ENCODE measurements at places on chromosomes 3 and 15.

GRCh38 chr3:100580147-100580546 lies 29.3 kb upstream of the ADGRG7 start:
- DNase-seq = no peak

GRCh38 chr3:124346487-124346886 lies 354.6 kb upstream of the ROPN1 start:
- no peak for DNase-seq

- no peak for DNase-seq
Measured at GRCh38 chr3:131349946-131350347, 31.6 kb upstream of the NUDT16 start.

DNA sequence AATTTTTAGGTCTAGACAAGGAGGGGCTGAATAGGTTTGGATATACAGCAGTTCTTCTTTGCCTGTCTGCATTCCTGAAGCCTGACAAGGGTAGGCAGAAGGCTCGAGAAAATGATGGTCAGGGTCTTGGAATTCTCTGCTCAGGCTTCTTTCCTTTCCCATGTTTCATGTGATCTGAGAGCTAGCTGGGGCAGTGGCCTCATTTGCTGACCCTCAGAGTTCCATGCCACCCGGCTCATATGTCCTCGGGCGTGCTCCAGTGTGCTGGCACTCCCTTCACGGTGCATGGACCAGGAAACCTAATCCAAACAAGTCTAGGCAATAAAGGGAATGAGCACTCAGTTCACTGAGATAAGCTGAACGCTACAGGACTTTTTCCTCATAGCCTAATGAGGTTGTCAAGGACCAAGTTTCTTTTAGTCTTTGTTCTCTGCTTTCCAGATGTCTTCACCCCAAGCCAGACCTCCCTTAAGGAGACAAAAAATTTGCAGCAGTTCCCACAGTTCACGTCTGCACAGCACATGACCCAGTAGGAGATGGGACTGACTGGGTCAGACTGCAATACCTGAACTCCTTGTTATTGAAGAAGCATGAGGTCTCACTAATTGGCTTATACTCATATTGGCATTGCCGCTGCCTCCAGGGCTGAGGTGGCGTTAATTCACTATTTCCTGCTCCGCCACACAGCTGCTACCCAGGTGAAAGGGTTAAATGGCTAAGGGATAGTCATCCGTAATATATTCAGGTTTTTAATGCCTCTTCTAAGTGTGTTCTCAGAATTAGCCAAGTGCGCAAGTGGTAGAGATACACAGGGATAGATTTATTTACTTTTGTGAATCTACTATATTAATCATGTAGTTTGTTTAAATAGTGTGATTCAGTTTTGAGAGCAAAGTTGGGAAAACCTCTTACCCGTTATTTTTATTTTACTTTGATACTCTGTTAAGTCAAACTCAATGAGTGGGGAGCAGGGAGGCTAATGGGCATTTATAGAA lies 15.3 kb upstream of the RTP4 start:
- DNase-seq = no peak

DNA sequence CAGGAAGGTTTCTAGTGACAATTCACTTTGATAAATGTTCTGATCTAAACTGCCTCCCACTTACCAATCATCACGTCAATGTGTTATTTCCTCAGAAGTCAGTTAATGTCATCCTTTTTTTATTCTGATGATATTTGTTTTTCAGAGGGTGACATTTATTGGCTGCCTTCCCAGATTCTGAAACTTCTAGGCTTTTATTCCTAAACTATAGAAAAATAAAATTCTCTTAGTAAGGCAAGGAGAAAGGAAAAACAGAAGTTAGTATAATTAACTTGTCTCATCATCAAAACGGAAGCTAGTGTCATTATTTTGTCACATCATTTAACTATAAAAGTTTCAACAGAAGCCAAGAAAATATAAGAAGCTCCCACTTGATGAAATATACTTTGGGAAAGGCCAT lies 100.0 kb upstream of the C3orf80 start:
- no peak for DNase-seq

DNA sequence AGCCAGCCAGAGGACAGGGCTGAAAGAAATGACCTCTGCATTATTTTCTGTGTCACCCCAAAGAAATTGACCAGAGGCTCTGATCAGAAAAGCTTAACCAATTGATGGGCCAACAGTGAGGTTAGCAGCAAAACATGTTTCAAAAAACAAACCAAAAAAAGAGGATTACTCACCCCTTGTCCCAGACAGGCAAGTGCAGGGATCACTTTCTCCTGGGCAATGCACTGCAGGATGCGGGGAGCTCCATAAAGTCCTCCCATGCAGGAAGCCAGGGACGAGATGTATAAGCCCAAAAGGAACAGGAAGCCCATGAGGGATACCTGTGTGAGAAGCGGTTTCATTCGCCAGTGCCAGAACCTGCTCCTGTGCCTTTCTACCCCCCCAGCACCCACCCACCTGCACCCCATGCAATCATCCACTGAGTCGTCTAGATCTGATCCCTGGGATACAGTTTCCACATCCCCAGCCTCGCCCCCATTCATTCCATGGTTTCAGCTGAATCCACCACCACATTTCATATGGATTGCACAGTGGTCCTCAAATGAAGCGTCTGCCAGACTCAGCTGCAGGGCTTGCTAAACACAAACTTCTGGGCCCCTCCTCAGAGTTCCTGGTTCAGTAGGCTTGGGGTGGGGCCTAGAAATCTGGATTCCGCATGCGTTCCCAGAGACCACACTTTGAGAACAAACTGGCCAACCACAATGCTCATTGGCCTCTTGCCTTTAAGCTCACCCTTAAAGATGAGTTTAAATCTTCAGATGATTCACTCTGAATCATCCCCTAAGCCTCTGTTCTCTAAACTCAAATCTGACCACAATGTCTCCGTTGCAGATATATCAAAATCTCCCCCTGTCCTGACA lies 54.4 kb upstream of the HEG1 start:
- peak; percentile 15 for DNase-seq

DNA sequence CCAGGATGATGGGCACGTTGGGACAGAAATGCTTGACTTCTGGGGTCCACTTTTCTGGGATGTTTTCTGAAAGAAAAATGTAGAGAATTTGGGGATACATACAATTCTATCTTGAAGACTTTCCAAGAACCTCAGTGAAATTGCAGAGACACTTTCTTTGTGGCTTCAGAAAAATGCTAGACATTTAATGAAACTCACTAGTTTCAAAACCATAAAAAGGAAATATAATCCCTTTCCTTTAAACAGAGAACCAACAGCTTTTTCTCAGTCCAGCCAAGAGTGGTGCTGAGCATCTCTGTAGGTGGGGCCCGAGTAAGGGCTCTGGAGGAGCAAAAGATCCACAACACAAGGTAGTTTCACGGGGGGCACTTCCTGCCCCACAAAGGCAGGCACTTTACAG lies 4.4 kb upstream of the GPX1 start:
- no peak for DNase-seq

GRCh38 chr3:194046995-194047645 lies 88.8 kb upstream of the HES1 start:
- DNase-seq = no peak

GRCh38 chr3:45688194-45688881 lies 858 bp upstream of the SACM1L start:
- no peak for DNase-seq

- DNase-seq = no peak
Measured at GRCh38 chr15:64548235-64548634, 87.9 kb downstream of the ZNF609 start.

- peak; percentile 82 for DNase-seq
Measured at GRCh38 chr3:15055019-15055557, 10.0 kb downstream of the MRPS25 start.

DNA sequence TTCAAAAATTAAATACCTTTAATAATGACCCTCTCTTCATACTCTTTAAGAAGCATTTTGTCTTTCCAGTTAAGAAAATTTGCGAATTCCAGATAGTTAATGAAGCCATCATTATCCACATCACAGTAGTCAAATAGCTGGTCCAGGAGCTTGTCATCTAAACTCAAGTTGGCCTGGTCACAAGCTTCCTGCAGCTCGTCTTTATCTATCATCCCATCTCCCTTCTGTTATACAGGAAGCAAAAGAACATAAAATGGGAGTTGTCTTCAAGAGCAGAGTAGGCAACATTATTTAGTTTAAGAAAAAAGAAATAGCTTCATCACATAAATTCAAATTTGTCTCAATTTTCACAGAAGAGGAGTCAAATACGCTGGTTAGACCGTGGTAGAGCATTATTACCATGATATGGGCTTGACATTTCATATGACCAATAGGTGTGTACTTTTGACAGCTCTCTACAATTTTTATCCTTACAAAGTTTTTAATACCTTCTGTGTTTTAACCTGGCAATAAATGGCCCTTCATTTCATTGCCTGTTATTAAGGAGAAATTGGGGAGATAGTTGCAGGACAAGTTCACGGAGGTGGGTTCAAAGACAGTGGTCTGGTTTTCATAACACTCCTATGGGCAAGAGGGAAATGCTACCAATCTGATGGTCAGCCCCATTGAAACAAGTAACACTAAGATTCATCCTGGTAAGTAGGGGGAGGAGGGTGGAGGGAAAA lies 45.4 kb downstream of the EFHB start:
- DNase-seq = no peak

DNA sequence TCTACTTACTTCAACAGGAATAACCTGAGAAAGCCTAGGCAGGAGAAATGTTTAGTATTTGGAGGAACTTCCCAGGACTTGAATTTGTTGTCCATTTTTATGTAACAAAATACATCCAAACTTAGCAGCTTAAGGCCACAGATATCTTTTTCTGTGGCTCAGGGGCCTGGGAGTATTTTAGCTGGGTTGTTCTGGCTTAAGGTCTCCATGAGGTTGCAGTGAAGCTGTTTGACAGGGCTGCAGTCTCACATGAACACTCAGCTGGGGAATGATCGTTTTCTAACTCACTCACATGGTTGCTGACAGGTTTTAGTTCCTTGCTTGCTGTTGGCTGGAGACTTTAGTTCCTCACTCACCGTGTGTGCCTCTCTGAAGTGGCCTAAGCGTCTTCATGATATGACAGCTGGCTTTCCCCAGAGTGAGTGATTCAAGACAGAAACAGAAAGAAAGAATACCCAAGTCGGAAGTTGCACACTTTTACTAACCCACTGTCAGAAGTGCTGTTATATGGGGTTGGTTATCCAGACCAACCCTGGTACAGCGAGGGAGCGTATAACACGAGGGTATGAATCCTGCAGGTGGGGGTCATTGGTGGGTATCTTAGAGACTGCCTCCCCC lies 229.7 kb upstream of the TBL1XR1 start:
- DNase-seq = peak; percentile 73

GRCh38 chr15:71575474-71576045 lies 234.8 kb upstream of the NR2E3 start:
- DNase-seq = no peak

- no peak for DNase-seq
Measured at GRCh38 chr3:123733805-123734526, 149.1 kb upstream of the HACD2 start.

DNA sequence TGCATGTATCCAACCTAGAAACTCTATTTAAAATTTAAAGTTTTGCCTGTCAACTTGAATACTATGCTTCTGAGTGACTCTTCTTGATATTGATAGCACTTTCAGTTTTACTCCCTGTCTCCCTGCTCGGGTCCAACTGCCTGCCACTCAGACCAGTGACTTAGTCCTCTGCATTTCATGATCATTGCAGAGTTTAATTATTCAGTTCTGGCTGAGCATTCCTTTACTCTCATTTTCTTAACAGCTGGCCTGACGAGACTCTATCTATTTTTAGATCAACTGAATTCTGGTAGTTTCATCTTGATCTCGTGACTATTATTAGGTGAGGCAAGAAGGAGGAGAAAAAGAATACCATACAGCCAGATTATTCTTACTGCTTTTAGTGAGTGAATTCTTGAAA lies 617.4 kb downstream of the SI start:
- DNase-seq = no peak

DNA sequence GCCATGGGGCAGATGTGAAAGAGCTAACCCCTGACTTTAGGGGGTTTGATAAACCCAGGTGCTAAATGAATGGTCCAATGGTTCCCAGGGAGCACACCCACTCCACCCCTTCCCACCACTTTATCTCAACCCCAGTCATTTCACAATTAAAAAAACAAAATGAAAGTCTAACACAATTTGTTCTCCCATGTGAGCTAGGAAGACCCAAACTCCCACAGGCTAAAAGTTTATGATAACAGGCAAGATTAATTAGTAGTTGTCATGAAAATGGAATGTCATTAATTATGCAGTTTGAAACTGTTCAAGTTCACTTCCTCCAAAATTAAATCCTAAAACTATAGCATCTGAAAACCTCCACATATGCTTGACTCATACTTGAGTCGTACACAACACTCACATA lies 63.3 kb upstream of the TPM1 start:
- no peak for DNase-seq

DNA sequence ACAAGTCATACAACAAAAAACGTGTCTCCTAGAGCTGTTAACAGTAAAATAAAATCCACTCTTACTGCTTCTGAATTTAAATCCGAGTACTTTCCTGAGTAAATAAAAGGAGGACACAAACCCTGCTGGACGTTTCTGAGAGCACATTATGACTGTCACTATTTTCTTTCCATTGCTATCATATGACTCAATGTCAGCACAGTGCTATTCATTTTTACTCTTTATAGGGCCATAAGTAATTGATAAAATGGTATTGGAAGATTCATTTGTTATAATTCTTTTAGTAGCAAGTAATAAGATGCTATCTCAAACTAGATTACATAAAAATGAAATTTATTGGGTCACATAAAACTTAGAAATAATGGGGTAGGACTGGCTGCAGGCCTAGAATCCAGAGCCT lies 68.6 kb downstream of the ALCAM start:
- DNase-seq = no peak

DNA sequence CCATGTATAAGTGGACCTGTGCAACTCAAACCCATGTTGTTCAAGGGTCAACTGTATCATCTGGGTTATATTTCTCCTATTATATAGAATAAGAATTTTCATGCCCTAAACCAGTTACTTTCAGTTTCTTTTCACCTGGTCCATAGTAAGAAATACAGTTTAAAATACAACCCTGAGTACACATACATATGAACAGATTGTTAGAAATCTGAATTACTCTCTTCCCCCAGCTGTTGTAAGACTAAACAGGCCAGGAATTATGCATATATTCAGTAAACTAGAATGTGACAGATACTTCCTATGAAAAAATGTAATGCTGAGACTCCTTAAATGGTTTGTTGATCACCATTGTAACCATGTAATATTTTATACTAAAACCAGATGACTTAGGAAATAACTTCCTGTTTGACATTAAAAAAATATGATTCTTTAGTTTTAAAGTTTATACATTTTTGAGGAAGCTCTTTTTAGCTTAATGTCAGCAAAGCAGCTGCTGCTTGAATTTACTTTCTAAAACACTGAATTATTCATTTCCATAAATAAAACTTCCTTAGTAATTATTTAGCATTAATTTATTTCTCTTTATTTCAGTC lies 52.5 kb upstream of the ZCWPW2 start:
- no peak for DNase-seq

All from stimulated activated CD4-positive, alpha-beta T cell treated with anti-CD3 and anti-CD28 coated beads, Interleukin-4, amount 100 ng/mL, for 24 hours (primary cell).